ENCODE measurements at places on chromosomes 4 and X.

DNA sequence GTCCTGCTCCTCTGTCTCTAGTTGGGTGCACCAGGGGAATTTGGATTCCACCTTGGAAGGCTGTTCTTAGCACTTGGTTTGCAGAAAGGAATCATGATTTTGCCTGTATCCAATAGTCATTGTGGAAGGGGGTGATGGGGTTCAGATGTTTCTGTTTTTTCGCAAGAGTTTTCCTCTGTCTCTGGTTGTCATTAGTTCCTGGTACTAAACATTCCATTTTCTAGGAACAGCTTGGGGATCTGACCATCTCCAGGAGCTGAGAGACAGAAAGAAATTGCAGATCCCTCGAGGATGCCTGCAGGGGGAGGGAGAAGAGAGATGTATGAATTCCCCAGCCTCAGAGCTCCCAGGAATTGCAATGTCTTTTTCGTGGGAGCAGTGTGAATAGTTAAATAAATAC lies 70.9 kb downstream of the CYTL1 start:
- no peak for DNase-seq

DNA sequence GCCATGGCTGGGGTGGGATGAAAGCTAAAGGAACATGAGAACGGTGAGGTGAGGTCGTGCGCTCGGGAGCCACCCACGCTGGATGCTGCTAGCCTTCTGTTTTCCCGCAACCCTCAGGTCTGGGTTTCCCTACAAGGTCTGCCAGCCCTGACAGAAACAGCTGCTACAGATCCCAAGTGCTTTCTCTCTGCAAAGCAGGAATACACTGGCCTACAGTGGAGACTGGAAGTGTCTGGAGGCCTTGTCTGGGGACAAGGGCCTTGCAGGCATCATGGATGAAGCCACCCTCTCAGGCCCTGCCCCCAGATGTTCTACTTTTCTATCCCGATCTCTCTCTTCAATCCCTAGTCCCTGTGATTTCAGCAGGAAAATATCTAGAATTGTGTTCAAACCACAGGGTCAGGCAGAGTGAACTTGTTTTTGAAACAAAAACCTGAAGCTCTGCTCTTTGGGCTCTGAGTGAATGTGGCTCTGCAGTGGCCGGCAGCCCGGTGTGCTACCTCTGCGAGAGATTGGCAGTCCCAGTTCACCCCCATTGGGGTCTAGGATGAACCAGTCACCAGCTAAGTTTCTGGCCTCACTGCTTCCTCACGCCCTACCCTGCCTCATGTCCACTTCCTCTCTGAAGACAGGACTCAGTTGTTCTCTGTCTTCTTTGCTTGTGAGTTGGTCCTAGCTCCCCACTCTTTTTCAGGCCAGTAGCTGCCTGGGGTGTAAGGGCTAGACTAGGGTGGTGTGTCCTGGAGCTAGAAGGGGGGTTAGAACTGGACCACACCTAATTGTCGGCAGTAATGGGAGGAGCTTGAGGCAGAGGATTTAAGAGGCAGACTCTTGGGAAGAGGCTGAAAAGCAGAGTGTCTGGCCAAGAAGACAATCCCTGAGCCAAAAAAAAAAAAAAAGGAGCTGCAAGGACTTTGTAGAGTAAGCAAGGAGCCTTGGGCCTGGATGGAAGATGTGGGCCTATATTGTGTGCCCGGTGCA lies 89.6 kb downstream of the RTL5 start:
- no peak for DNase-seq

GRCh38 chrX:11381464-11381863 lies 88.3 kb downstream of the AMELX start:
- DNase-seq, result peak; percentile 72

GRCh38 chr4:26723216-26723615 lies 137.4 kb upstream of the STIM2 start:
- DNase-seq, result no peak
